ENCODE measurements at places on chromosomes 2 and 18.

DNA sequence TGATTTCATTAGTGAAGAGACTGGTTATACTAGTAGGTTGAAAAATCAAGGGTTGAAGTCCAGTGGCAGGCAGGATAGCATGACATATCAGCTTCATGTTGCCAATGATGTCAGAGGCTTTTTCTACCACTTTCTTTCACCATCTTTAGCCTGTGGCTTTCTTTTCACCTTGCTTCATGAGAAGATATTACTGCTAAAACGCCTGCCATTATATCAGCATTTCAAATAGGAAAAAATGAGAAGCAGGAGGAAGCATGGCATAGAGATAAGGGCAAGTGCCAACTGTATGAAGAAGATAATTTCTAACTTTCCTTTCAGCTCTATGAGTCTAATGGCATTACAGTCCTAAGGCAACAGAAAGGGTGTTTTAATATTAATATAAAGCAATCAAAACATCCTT, 270.2 kb upstream of the SYT4 start:
- no peak for DNase-seq

DNA sequence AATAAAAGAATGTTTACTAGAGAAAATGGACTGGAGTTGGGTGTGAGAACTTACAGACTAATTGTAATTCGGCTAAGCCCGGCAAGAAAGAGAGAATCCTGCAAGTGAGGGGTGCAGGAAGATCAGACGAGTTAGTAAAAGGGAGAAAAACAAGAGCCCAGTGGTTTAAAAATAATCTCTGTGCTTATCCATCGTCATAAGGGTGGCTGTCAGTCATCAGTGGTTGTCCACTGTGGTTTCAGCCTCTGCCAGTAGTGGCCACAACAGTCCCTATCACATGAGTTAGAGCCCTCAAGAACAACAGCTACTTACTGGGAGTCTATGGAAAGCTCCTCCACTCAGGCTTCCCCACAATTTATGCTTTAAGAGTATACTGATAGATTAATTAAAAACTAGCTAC, 239.8 kb downstream of the SETBP1 start:
- no peak for DNase-seq

DNA sequence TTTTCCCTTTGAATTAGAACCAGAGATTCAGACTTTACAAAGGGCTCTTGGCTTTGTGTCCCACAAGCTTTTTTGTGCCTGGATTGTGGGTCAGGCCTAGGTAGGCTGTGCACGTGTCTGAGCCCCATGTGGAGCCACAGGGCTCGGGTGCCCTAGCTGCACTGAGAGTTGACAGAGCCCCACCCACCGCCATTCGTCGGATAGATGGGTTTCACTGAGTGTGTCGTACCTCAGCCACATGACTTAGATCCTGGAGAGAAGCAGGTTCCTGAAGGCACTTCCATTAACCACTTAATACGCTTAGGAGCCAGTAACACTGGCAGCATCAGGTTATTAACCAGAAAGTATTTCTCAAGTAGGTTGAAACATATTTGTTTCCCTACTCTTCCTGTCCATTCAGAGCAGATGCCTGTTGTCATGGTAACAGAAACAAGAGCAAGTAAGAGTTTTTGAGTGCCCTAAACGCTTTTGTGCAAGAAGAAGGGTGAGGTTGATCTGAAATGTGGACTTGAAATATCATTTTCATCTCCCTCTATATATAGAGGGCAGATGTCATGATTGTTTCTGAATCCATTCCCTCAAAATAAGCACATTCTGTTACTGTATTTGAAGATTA, 30.0 kb downstream of the ADCYAP1 start:
- DNase-seq: no peak

GRCh38 chr2:69116438-69116837, 103.5 kb downstream of the ANTXR1 start:
- DNase-seq: peak; percentile 35

DNA sequence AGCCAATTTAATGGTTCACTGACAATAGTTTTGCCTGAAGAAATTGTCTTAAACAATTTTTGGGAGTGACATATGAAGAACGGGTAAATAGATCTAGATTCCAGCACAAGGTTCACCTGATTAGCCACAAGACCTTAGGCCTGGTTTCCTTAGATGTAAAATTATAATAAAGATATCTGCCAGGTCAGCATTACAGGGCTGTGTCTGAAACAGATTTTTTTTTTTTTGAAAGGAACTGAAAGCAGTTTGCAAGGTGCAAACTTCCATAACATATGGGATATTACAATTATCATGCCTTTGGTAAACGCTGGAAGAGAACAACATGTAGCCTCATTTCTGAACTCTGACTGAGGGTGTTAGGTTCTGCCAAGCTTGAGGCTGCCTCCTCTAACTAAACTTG, 599.4 kb downstream of the ERBB4 start:
- no peak for DNase-seq

DNA sequence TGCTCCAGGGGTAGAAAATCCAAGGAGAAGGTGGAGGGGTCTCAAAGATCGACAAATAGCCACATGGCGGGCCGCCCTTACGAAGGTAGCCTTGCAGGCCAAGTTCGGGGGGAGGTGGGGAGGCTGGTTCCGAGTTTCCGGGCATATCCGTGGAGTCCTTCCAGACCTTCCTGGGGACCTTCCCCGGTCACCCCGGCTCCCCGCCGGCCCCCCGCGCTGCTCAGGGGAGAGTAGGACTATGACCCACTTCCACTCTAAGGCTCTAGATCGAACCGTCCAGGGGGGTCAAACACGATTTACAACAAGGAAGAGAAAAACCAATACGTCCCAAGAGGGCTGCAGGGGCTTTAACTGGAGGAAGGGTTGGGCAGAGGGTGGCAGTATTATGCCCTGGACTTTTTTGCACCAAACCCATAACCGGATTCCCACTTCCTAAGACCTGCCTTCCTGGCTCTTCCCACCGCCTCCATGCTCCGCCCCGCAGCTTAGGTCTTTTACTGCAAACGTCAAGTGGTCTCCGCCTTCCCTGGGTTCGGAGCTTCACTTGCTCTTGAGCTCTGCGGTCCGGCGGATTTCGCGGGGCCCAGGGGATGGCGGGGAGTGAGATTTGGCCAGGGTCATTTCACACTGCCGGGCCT, 779 bp upstream of the LYPD6 start:
- DNase-seq: peak; percentile 71

- peak; percentile 86 for DNase-seq
Observed at GRCh38 chr18:2903006-2903405, 56.2 kb downstream of the EMILIN2 start.

DNA sequence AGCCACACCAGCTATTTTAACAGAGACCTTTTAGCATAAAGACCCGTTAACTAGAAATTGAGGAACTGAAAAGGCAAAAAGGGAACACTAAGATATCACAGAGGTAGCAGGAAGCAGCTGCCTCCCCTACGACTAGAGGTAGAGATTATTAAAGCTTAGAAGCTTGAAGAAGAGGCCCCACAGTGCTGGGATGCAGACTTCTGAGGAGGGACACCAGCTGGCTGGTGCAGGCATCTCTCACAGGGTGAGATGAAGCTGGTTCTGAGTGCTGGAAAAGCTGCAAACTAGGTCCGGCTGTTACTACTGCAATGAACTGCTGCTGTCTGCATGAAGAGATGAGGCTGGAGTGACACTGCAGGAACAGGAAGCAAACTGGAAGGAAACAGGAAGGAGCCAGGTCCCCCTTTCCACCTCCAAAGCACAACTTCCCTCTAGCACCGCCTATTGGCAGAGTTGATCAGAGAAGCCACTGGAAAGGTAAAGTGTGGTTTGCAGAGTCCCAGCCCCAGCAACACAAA, 61.2 kb upstream of the MRPS9 start:
- DNase-seq: no peak

DNA sequence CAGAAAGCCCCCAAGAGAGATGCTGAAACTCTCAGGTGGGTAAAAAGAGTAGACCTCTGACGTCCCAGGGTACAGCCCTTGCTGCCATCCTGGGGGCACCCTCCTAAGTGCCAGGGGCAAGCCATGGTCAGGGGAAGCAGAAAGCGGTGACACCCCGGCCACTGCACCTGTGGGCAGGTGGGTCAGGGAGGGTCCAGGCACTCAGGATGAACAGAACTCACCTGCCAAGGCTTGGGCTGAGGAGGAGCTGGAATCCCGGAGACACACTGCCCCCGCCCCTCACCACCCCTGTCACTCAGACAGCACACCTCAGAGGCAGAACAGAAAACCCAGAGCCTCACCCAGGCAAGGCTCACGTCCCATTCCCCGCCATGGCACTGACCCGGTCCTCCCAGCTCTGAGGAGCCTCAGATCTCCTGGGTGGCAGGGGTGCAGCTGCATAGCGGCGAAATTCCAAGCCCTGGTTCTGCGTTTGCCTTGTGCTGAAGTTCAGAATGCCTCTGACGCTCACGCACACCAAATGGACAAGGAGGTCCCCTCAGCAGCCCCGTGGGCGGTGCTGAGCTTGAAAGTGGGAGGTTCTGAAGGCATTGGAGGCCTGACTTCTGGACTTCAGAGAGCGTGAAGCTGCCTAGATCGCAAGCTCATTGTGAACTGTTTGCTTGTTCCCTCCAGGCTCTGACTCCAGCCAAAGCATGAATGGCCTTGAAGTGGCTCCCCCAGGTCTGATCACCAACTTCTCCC, 4.3 kb downstream of the GPR17 start:
- no peak for DNase-seq

- DNase-seq: no peak
Observed at GRCh38 chr18:47179520-47179919, 3.4 kb upstream of the IER3IP1 start.

- no peak for DNase-seq
Observed at GRCh38 chr2:60268661-60269060, 284.8 kb downstream of the BCL11A start.

DNA sequence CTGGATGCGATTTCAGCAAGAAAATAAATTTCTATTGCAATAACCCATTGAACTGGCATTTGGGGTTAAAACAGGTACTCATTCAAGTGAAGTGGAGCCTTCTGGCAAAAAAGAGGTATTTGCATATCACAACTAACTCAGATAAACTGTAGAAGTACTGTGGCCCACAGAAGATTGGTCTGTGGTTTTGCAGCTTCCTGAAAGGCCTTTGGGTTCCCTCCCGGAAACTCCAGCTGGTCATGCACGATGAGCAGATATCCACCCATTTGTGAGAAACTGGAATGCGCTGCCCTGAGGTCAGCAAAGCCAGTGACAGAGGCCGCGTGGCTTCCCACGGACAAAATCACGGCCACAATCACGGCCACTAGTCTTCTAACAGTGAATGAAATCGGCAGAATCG, 106.3 kb downstream of the EPHA4 start:
- no peak for DNase-seq

GRCh38 chr2:217969588-217969987, 33.2 kb downstream of the TNS1 start:
- DNase-seq: no peak

DNA sequence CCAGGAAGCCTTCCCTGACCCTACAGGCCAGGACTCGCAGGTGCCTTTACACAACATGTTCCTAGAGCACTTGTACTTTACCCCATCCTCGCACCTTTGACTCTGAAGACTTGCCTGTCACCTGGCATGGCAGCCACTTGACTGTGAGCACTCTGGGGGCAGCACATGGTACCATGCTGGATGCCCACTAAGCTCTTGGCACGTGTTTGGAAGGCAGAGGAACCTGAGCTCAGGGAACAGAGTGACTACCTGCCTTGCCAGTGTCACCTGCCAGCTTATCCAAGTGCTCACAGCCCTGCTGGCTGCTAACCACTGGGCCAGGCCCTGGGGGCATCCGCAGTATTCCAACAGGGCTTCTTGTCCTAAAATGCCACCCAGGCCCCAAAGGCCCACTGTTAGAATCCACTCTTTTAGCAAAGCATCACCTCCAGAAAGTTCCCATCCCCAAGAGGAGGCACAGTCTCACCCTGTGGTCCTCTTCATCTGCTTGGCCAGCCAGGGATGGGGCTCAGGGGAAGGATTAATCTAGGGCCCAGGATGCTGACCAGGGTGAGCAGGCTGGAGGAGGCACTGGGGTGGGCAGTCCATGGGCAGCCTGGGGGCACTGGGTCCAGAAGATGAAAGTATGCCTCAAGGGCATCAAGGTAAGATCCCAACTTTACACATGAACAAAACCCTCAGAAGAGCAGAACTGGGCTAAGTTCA, 57.0 kb downstream of the ZBTB7C start:
- DNase-seq: no peak

- DNase-seq: no peak
Observed at GRCh38 chr2:112995346-112995920, 9.8 kb upstream of the IL36A start.

- DNase-seq: no peak
Observed at GRCh38 chr2:9739531-9739964, 103.7 kb upstream of the TAF1B start.

DNA sequence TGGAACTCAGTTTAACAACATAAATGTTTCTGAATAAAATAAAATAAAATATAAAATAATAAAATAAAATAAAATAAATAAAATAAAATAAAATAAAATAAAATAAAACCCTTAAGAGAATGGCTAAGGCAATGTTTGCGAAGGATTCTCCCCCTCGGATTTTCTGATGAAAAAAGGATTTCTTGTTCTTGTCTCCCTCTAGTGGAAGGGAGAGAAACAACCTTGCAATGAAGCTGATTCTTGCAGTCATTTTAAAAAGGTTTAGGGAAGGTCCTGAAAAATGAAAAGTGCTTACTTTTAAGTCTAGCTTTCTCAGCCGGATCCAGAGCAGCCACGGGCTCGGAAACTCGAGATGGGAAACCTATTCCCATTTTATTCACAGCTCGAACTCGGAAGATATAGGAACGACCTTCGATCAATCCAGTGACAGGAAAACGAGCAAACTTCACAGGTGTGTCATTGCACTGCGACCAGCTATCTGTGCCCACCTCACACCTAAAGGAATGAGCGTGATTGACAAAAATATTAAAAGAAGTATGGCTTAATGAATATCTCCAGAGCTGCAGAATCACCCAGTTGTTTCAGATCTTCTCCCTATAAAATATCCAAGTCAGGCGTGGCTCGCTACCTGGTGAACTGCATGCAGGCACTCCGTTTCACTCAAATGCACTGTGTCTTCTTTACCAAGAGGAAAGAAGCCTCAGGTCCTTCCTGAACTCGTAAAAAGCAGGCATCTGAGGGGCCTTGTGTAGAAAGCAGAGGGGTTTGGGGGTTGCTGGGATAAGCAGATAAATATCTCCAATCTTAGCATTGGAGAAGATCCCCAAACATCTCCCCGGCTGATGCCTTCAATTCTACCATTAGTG, 68.1 kb downstream of the MYOM1 start:
- peak; percentile 38 for DNase-seq

GRCh38 chr2:195842932-195843331, 185.9 kb downstream of the SLC39A10 start:
- DNase-seq: no peak

DNA sequence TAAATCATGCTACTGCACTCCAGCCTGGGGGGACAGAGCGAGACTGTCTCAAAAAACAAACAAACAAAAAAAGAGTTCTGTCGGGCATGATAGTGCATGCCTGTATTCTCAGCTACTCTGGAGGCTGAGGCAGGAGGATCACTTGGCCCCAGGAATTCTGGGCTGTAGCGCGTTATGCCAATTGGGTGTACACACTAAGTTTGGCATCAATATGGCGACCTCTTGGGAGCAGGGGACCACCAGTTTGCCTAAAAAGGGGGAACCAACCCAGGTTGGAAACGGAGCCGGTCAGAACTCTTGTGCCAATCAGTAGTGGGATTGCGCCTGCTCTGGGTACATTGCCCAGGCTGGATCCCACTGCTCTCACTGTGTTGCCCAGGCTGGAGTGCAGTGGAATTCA, 49.7 kb downstream of the SDC1 start:
- no peak for DNase-seq
